ENCODE measurements at places on chromosomes 5 and 9.

- no peak for DNase-seq
Measured at GRCh38 chr5:167777746-167778145, 513.7 kb upstream of the WWC1 start.

DNA sequence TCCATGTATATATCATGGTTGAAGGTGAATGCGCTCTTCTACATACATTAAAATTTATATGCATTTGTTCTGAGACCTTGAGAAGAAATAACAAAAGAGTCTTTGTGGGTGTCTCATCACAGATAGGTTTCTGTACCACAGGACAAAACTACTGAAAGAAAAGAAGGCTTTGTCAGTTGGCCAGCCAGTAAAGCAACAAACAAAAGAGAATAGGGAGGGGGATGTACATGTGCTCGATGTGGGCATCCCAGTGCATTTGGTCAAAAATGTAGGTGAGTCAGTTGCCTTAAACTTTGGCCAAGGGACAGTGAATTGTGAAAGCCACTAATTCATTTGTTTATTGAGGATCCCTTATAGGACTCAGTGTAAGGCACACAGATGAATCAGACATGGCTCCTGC lies 13.3 kb downstream of the RBM18 start:
- DNase-seq = no peak

DNA sequence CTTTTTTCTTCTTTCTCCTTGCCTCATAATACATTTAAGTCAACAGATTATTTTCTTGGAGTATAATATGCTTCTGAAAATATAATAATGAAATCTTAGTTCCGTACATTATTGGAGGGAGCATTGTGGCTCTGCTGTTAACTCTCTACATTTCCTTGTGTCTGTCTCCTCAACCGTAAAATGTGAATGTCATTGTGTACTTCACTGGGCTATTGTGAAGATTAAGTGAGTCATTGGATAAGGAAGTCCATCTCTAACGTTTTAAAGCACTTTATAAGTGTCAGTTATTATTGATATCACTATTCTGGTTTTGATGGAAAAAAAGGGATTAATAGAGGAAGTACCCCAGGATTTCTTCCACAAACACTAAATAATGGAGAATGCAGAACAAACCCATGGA lies 304.5 kb upstream of the RFX3 start:
- DNase-seq = no peak

GRCh38 chr9:36357639-36358038 lies 42.4 kb downstream of the RNF38 start:
- no peak for DNase-seq

- DNase-seq = no peak
Measured at GRCh38 chr9:92759446-92759845, 5.2 kb downstream of the BICD2 start.

All from activated CD4-positive, CD25-positive, alpha-beta regulatory T cell treated with anti-CD3 and anti-CD28 coated beads, Interleukin-2, amount 50 U/mL, for 72 hours (primary cell).